GM13977 (cell line): ENCODE measurements at places on chromosomes 7 and 10.
A peak's percentile ranks its signal among the peaks of the same experiment; 100 is the strongest.

DNA sequence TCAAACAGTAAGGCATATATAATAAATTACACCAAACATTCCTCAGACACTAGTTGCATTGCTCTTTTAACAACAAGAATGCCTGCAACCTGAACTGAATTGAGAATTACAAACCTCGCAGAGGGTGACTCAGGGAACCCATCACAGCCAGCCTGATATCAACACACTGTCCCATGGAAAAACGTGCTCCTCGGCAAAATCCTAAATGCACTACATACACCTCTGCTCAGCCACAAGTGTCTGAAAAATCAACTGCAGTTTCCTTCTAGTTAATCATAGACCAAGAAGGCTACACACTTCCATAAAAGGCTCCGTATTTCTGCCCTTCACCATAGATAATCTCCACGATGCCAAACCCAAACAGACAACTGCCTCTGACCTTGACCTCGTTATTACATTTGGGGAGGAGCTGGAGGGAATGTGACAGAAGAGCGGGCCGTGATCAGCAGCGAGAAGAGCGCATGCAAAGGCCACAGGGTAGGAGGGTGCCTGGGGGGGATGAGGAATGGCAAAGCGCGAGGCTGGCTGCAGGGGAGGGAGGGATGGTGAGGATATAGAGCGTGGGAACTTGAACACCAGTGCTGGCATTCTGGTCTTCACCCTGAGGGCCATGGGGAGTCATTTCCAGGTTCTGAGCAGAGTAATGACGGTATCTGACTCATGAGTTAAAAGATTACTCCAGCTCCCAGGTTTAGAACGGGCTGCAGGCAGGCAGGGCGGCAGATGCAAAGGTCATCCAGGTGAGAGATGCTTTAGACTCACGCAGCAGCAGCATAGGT is 201.9 kb upstream of the FRMD4A start:
- DNase-seq = no peak

- peak; percentile 44 for DNase-seq
Observed at GRCh38 chr7:23514755-23515154, 17.0 kb downstream of the TRA2A start.

- no peak for DNase-seq
Observed at GRCh38 chr10:95845411-95845810, 62.4 kb upstream of the CC2D2B start.

DNA sequence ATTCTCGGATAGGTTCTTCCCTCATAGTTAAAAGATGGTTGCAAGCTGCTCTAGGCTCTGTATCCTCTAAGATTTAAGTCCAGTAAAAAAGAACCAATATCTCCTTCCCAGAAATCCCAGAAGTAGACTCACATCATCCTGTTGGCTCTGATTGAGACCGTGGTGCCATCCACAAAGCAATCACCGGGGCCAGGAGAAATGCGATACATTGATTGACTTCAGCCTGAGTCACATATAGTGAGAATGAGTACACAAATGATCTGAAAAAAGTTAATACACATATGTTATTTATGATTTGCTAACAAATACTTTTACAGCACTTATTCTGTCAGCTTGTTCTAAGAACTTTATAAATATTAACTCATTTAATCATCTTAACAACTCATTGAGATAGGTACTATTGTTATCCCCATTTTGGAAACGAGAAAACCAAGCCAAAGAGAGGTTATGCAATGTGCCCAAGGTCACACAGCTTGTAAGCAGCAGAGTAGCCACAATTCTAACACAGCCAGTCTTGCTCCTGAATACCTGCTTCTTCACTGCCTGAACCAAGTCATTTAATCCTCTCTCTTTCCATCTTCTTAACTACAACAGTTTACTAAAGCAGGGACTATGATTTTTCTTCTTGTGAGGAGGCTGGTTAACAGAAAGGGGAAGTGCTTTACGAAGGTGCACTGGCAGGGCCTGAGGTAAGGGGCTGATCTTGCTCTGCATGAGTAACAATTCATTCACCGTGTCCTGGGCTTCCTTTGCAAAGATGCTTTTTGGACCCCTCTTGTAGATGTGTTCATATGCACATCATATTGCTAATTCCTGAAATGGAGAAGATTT is 177.0 kb downstream of the REEP3 start:
- no peak for DNase-seq

- no peak for DNase-seq
Observed at GRCh38 chr7:148865283-148865682, 18.8 kb downstream of the EZH2 start.

GRCh38 chr10:19549503-19549902 is 266.7 kb upstream of the PLXDC2 start:
- DNase-seq = no peak

DNA sequence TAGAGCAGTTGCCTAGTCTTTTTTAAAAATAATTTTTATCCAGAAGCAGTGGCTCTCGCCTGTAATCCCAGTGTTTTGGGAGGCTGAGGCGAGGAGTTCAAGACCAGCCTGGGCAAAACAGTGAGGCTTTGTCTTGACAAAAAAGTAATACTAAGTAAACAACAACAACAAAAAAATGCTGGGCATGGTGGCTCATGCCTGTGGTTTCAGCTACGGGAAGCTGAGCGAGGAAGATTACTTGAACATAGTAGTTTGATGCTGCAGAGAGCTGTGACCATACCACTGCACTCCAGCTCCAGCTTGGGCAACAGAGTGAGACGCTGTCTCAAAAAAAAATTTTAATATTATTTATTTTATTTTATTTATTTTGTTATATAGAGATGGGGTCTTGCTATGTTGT is 31.3 kb upstream of the TPST1 start:
- DNase-seq = no peak

- DNase-seq = no peak
Observed at GRCh38 chr10:91104193-91105041, 116.0 kb upstream of the PCGF5 start.

DNA sequence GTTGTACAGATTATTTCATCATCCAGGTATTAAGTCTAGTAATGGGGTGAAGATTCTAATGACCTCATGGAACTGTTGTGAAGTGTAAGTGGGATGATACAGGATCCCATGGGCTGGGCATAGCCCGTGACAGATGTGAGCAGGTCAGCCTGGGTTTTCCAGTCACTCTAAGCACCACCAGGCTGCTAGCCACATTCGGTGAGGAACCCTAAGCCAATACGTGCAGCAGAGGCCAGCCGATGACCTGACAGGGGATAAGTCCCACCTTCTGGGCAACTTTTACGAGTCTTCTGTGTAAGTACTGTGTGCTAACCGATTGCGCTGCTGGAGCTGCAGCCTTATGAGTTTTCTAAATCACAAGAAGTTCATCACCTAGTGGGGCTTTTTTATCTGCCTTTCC is 7.3 kb downstream of the ZNF503 start:
- no peak for DNase-seq

DNA sequence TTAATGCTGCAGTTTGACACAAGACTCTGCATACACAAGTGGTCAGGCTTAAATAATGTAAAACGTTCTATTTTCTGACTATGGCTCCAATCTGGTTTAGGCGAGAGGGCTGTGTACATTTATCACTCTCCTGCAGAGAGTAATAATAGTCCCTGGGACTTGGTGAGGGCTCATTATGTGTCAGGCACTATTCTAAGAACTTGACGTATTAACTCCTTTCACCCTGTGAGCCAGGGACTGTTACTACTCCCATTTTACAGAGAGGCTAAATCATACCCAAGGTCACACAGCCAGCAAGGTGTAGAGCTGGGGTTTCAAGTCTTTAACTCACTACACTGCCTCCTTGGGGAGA is 187.2 kb upstream of the LYZL2 start:
- DNase-seq = peak; percentile 50

DNA sequence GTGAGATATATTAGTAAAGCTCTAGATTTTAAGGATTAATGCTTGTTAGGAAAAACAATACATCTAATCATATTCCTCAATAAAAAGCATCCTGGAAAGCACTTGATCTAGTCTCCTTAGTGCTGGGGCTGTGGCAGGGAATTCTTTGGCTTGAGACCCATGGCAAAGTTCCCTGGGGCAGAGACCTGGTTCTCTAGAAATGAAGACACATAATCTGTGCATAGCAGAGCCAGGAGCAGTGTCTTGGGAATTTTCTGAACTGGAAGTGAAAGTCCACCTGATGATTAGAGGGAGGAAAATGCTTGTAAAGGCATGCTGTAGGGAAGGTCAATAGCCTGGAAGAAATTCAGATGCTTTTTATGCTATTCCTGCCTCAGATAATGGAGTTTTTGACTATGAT is 247.4 kb downstream of the CDK14 start:
- no peak for DNase-seq

DNA sequence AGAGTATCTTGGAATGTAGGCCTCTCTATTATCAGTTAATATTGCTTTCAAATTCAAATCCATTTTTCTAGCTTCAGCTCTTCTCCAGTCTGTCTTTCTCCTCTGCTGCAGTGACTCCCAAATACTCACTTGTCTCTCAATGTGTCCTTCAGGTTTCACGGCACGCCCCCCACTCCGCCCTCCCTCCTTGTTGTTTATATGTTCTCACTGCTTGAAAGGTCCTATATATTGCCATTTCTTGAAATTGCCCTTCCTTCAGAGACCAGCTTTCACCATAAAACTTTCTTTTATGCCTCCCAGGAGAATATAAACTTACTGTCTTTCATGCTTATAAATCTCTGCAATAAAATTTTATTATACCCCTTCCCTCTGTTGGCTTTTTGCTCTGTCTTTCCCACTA is 668.2 kb downstream of the CCSER2 start:
- DNase-seq = no peak

GRCh38 chr10:111954386-111954785 is 229.2 kb downstream of the GPAM start:
- no peak for DNase-seq

DNA sequence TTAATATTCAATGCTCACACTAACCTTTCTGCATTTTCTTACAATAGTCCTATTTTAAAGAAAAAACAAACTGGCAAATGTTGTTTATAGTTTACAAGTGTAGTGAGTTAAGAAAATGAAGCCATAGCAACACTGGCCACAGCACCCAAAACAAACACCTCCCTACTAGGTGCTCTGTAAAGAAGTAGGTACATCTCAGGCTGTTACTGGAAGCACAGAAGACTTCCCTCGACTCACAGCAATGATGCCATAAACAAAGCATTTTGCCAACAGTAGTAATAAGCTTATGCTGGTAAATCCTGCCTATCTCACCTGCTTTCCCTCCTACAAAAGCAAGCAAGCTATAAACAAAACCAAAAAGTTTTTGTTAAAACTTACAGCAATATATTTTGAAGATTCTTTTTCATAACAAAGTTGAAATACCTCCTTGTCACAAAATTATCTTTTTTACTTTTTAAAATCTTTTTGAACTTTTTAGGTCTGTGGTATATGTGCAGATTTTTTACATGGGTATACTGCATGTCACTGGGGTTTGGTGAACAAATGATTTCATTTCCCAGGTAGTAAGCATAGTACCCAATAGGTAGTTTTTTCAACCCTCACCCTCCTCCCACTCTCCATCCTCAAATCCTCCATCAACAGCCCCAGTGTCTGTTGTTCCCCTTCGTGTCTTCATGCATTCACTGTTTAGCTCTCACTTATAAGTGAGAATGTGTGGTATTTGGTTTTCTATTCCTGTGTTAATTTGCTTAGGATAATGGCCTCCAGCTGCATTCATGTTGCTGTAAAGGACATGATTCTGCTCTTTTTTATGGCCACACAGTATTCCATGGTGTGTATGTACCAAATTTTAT is 28.4 kb downstream of the COA1 start:
- DNase-seq = no peak
